Peyer's patch (tissue), 4 donors: ENCODE measurements at places on chromosomes 1 and 21. TPM values are rescaled to one million over a fixed set of nuclear protein-coding genes. Genes with fewer than 3 reads are reported as not detected.

DNA sequence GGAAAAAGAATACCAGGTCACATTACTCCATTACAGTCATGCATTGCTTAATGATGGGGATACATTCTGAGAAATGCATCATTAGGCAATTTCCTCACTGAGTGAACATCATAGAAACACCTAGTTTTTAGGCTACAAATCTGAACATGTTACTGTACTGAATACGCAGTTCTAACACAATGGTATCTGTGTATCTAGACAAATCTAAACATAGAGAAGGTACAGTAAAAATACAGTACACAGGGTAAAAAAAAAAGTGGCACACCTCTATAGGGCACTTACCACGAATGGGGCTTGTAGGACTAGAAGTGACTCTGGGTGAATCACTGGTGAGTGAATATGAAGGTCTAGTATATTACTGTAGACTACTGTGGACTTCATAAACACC lies 115.7 kb downstream of the AKT3 start:
- DNase-seq: no peak

SPRR2A gene
- total RNA-seq: not detected

GRCh38 chr1:236394879-236395229 lies 768 bp downstream of the EDARADD start:
- DNase-seq: no peak

DNASE2B gene
- not detected for total RNA-seq

DNA sequence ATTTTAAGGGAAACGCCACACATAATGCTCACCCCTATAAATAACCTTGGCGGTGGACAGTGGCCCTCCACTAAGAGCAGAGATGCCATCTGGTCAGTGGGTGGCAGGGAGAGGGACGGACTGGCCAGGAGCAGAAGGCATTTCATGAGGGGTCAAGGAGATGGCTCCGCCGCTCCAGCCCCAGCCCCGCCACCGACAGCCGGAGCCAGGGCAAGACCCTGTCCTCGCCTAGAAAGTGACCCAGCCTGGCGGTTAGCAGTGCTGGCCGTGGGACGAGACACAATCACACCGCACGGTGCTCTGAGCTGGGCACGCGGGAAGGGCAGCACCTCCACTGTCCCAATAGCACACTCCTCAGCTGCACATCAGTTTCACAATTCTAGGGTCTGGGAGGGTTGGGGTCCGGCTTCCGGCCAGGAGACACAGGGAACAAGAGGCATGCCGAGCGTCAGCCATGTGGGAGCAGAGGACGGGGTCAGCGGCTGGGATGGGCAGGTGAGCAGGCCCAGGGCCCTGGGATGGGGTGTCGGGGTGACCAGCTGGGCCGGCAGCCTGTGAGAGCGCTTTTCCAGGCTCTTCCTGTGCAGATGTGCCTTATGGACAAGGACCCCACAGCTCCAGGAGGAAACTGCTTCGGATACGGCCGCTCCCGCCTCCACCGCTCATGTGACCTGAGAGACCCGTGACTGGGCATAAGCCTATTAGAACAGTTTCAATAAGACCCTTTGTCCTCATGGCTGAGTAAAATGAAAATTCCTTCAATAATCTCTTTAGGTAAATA lies 5.7 kb downstream of the SLC19A1 start:
- DNase-seq: peak; percentile 30
